ENCODE measurements at places on chromosomes 13 and 19. TPM values are rescaled to one million over a fixed set of nuclear protein-coding genes. Genes with fewer than 3 reads are reported as not detected.

- H3K27me3 ChIP-seq, result no peaks in the 10 kb centered on the region
- no peak overlapping the region for H3K27ac ChIP-seq
- no peaks in the 10 kb centered on the region for H3K36me3 ChIP-seq
- DNase-seq, result no peak
- H3K4me3 ChIP-seq, result no peak overlapping the region
- H3K4me1 ChIP-seq, result no peaks in the 10 kb centered on the region
Measured at GRCh38 chr19:10137751-10138682, 18.3 kb upstream of the EIF3G start.

DNA sequence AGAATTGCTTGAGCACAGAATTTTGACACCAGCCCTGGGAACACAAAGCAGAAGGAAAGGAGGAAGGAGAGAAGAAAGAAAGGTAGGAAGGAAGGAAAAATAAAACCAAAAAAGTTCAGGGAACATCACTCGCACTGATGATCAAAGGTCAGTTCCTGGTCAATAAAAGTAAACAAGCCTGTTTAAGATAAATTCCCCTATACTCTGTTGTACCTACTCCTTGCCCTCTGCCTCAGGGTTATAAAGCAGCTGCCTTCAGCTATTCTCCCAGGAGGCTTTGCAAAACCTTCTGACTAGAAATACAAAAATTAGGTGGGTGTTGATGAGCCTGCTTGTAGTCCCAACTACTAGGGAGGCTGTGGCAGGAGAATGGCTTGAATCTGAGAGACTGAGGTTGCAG is 14.9 kb upstream of the ZNF91 start:
- H3K27ac ChIP-seq, result no peak overlapping the region
- no peak for DNase-seq
- no peak overlapping the region for H3K4me3 ChIP-seq
- no peaks in the 10 kb centered on the region for H3K4me1 ChIP-seq
- no peaks in the 10 kb centered on the region for H3K36me3 ChIP-seq
- no peaks in the 10 kb centered on the region for H3K27me3 ChIP-seq

GRCh38 chr19:15635016-15635805 is 5.5 kb upstream of the CYP4F3 start:
- no peaks in the 10 kb centered on the region for H3K4me1 ChIP-seq
- no peak overlapping the region for H3K4me3 ChIP-seq
- H3K27ac ChIP-seq, result no peak overlapping the region
- H3K36me3 ChIP-seq, result no peaks in the 10 kb centered on the region
- no peak for DNase-seq
- no peaks in the 10 kb centered on the region for H3K27me3 ChIP-seq

DNA sequence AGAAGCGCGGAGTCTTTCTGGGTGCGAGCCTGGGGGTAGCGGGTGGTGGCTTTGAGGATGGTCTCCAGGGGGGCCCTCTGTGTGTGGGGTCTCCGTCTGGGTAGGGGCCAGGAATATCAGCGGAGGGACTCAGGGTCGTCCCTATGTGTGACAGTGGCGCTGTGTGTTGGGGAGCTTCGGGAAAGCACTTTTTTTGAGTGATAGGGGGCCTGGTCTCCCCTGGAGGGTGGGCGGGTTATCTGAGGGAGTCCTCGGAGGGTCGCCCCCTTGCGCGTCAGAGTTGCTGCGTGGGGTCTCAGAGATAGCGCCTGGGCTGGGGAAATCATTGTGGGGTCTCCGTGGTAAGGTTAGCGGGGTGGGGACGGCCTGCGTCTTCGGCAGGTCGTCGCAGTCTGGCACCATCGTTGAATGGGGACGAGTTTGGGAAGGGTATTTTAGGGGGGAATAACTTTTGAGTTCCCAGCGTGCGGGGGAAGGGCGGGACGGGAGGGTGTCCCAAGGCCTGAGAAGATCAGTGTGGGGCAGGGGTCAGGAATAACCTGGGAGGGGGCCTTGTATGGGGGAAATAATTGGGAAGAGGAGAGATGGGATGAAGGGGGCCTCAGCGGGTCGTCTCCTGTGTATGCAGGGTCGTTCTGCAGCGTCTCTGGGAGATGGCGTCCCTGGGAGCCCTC is 857 bp downstream of the IER2 start:
- H3K27me3 ChIP-seq, result no peaks in the 10 kb centered on the region
- no peaks in the 10 kb centered on the region for H3K36me3 ChIP-seq
- H3K4me1 ChIP-seq, result peaks cover 10% of the 10 kb centered on the region
- H3K27ac ChIP-seq, result peak overlapping the region; percentile 89
- peak; percentile 61 for DNase-seq

The ZNF844 gene
- total RNA-seq, result 4.9 TPM

The KLK6 gene
- not detected for total RNA-seq

GRCh38 chr13:27388241-27388640 is 36.2 kb upstream of the GTF3A start:
- no peak overlapping the region for H3K27ac ChIP-seq
- no peaks in the 10 kb centered on the region for H3K36me3 ChIP-seq
- no peaks in the 10 kb centered on the region for H3K4me1 ChIP-seq
- DNase-seq, result no peak
- H3K27me3 ChIP-seq, result no peaks in the 10 kb centered on the region

The ZNF223 gene
- 1.7 TPM for total RNA-seq

DNA sequence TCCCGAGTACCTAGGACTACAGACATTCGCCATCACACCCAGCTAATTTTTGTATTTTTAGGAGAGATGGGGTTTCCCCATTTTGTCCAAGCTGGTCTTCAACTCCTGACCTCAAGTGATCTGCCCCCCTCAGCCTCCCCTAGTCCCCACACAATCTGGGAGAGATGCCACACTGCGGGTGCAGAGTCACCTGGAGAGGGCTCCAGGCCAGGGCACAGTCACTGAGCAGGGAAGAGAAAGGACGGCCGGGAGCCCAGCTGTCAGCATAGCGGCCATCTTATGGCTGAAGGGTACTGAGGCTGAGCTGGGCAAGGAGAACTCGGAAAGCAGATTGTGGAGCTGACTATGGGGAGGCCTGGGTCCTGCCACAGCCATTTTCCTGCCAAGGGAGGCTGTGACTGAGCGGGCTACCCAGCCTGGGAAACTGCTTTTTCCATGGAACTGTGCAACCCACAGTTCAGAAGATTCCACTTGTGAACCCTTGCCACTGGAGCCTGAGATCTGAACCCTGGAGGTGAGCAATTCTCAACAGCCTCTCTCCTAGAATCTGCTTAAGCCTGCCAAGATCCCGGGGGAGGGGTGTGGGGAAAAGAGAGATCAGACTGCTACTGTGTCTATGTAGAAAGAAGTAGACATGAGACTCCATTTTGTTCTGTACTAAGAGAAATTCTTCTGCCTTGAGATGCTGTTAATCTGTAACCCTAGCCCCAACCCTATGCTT is 109.2 kb downstream of the ZNF486 start:
- DNase-seq, result no peak
- no peaks in the 10 kb centered on the region for H3K4me1 ChIP-seq
- no peaks in the 10 kb centered on the region for H3K36me3 ChIP-seq
- no peaks in the 10 kb centered on the region for H3K27me3 ChIP-seq
- no peak overlapping the region for H3K27ac ChIP-seq

The PEX11G gene
- 3.2 TPM for total RNA-seq

GRCh38 chr19:2573916-2574315 is 98.0 kb downstream of the GADD45B start:
- no peak for DNase-seq
- no peaks in the 10 kb centered on the region for H3K27me3 ChIP-seq
- no peak overlapping the region for H3K27ac ChIP-seq
- no peaks in the 10 kb centered on the region for H3K36me3 ChIP-seq

GRCh38 chr13:51327961-51328360 is 11.5 kb upstream of the SERPINE3 start:
- no peak overlapping the region for H3K27ac ChIP-seq
- H3K4me3 ChIP-seq, result no peak overlapping the region
- no peaks in the 10 kb centered on the region for H3K36me3 ChIP-seq
- H3K4me1 ChIP-seq, result no peaks in the 10 kb centered on the region

DNA sequence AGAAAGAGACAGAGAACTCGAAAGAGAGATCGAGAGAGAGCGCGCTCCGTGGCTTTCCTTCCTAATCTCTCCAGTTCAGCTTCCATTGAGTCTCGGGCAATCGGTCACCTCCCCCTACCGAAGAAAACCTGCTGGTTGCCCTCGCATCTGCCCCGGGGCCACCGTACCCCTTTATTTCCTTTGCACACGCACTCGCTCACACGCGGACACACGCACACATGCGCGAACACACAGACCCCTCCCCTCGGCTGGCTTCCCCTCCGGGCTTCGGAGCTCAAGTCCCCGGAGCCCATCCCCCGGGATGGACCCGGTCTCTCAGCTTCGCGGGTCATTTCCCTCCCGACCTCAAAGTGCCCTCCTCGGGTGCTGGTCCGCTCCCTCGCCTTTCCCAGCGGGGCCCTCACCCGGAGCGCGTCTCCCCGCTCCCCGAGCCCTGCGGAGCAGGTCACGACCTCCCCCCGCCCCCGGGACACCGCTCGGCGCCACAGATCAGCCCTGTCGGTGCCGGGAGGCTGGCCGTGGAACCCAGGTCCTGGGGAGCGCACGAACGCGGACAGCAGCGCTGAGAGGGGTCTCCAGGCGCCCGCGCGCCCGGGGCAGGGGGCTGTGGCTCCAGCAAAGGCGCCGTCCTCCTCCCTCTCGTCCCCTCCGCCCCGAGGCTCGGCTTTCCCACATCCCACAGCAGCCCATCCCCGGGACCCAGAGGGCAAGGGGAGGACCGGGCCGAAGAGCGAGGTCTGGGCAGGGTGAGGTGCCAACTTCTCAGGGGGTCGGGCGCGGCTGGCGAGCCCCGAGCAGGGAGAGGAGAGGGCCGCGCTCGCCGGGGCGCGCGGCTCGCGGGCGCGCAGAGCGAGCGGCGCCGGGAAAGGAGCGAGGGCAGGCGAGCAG is 1.8 kb downstream of the DACH1 start:
- no peaks in the 10 kb centered on the region for H3K27me3 ChIP-seq
- no peaks in the 10 kb centered on the region for H3K36me3 ChIP-seq
- peak overlapping the region; percentile 74 for H3K27ac ChIP-seq

DNA sequence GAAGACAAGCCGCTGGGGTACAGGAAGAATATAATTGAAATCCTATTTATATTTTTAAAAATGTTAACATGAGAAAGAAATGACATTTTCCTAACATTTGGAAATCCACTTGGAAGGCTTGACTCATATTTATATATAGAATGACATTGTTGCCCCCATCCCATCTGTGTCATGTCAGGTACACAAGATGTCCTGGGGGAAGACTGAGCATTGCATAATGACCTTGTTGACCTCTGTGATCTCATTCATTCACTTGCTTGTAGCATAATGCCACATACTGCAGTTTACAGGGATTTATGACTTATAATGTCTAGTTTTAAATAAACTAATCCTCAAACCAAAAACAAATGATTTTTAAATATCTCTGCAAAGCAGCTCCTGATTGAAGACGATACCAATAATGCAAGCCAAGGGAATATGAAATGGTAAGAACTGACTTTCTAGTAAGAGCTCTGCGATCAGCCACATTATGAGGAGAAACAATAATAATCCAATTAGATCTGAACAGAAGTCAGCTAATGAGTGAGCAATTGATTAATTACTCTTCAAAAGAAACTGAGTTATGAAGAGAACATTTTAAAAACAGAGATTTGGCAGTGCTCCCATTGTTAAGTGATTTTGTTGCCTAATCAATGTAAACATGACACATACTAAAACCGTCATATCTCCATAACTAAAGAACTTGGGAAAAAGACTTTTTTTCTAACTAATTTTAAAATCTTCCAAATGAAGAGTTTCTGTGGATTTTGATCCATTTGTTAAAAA is 21.2 kb upstream of the VWA8 start:
- no peak for DNase-seq
- H3K36me3 ChIP-seq, result no peaks in the 10 kb centered on the region
- H3K4me3 ChIP-seq, result no peak overlapping the region
- no peaks in the 10 kb centered on the region for H3K4me1 ChIP-seq
- H3K27me3 ChIP-seq, result no peaks in the 10 kb centered on the region
- H3K27ac ChIP-seq, result no peak overlapping the region

GRCh38 chr13:96948127-96948526 is 46.1 kb downstream of the OXGR1 start:
- H3K4me1 ChIP-seq, result no peaks in the 10 kb centered on the region
- no peaks in the 10 kb centered on the region for H3K27me3 ChIP-seq
- H3K4me3 ChIP-seq, result no peak overlapping the region
- H3K27ac ChIP-seq, result no peak overlapping the region
- no peaks in the 10 kb centered on the region for H3K36me3 ChIP-seq

The KLK15 gene
- total RNA-seq, result not detected

- no peaks in the 10 kb centered on the region for H3K4me1 ChIP-seq
- H3K27ac ChIP-seq, result no peak overlapping the region
- no peak for DNase-seq
- no peaks in the 10 kb centered on the region for H3K36me3 ChIP-seq
- no peak overlapping the region for H3K4me3 ChIP-seq
Measured at GRCh38 chr13:59451236-59451635, 712.5 kb downstream of the DIAPH3 start.

DNA sequence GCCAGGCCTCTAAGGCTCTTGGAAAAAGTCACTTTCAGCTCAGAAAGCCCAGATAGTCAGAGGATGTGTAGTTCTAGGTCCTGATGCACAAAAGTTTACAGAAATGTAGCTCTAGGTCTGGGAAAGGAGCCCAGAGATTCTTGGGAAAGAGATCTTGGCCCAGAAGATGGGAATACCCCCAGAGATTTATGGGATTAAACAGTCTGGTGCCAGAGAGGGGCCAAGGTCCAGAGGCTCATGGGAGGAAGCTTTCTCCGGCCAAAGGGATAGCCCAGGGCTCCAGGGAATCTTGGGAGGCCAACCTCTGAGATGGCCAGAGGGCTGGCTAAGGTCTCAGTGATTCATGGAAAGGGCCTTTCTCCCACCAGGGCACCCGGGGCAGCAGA is 15.2 kb downstream of the BCAT2 start:
- H3K4me1 ChIP-seq, result no peaks in the 10 kb centered on the region
- H3K36me3 ChIP-seq, result no peaks in the 10 kb centered on the region
- no peaks in the 10 kb centered on the region for H3K27me3 ChIP-seq
- peak overlapping the region; percentile 66 for H3K27ac ChIP-seq

DNA sequence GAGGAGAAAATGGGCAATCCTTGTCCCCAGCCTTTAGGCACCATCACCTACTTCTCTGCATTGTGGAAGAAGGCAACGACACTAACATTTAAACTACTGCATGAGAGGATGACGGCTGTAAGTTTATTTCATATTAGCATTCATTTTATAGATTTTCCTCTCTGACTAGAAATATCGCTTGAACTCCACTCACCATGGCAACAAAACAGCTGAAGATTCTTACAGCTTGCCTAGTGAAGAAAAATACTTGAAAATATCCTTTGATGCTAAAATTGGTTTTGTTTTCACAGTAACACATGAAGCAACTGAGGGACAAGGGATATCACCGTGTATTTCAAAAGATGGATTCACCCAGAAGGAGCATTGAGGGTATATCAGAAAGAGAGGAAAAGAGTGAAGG is 284.3 kb downstream of the LIG4 start:
- no peak overlapping the region for H3K27ac ChIP-seq
- no peaks in the 10 kb centered on the region for H3K4me1 ChIP-seq
- no peaks in the 10 kb centered on the region for H3K36me3 ChIP-seq
- DNase-seq, result no peak

The HSH2D gene
- 4.6 TPM for total RNA-seq

The CDC42EP5 gene
- 24.5 TPM for total RNA-seq

The TMEM259 gene
- total RNA-seq, result 80.0 TPM

The F2RL3 gene
- 0.24 TPM for total RNA-seq

GRCh38 chr13:98515818-98516465 is 61.0 kb downstream of the STK24 start:
- H3K4me3 ChIP-seq, result no peak overlapping the region
- H3K36me3 ChIP-seq, result no peaks in the 10 kb centered on the region
- no peaks in the 10 kb centered on the region for H3K27me3 ChIP-seq

The IGFL2 gene
- not detected for total RNA-seq

The MEGF8 gene
- 10.6 TPM for total RNA-seq

GRCh38 chr13:31755803-31756212 is 16.5 kb downstream of the RXFP2 start:
- H3K27me3 ChIP-seq, result no peaks in the 10 kb centered on the region
- no peaks in the 10 kb centered on the region for H3K36me3 ChIP-seq
- no peak overlapping the region for H3K27ac ChIP-seq
- no peak overlapping the region for H3K4me3 ChIP-seq

All from pancreas (tissue), 10 donors.